Testis (tissue), 5 donors: ENCODE measurements at places on chromosomes 2 and 18. TPM values are rescaled to one million over a fixed set of nuclear protein-coding genes. Genes with fewer than 3 reads are reported as not detected.

DNA sequence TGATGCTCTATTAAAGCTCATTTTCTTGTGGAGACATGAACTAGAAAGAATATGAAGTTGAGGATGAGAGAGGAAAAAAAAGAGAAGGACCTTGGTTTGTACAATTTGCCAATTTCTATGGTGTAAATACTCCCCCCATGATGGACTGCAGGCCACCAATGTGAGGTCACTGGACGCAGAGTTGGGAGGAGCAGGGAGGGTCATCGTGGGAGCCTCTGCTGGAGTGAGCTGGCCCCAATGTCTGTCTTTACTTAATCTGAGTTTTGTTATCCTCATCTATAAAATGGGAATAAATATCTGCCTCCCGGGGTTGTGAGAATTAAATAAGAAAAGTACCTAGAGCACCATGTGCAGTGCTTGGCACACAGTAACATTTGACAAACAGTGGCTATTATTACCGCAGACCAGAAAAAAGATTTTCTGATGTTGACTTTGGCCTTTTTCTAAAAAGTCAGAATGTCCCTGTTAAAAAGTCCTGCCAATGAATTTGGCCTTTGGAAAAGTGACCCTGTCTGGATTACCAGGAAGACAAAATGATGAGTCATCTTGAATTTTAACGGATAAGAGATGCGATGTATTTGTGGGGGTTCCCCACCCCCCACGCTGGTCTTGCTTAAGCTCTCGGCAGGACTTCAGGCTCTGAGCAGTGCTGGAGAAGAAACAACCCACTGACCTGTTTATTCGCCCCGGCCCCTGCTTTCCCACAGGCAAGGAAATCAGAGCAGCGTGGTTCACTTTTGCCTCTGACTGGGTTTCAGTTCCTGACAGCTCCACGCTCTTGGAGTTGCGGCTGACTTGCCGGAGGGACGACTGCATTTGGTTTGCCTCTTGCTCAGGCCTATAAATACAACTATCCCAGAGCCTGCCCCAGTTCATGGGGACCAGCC is 50.3 kb upstream of the FOSL2 start:
- peak; percentile 80 for DNase-seq

DNA sequence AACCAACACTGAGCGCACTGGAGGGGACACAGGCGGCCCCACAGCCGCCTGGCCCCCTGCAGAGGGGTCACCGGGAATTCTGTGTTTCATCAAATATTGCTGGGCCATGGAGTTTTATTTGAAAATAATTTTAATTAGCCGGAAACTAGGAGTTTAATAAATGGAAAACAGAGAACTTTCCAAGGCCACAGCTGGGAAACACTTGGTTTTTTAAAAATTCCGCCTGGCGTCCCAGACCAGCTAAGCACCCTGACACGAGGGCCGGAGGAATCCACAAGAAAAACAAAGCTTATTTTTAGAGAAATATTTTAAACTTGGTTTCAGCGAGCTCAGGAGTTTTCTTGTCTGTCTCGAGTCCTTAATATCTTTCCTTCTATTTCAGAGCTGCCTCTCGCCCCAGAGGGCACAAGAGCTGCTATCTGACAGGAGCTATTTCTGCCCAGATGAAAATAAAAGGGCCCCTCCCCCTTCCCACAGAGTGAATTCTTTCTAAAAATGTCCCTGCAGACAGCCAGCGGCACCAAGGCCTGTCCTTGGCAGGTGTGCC is 8.2 kb downstream of the ZFP36L2 start:
- peak; percentile 63 for DNase-seq

DNA sequence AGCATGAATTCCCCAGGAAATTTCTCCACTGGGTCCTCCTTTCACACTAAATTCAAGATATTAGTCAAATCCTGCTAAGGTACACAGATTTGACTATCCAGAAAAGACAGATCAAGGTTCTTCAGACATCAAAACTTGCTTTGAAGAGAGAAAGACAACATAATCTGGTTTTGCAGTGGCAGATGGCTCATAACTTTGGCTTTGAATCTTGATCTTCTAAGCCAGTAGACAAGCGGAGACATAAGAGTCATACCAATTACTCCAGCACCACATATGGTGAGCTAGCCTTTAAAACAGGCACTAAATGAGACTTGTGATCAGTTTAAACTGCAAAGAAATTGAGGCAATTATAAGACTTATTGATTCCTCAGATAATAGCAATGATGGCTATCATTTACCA is 29.3 kb downstream of the PDE11A start:
- no peak for DNase-seq

- DNase-seq = no peak
These were observed 41.4 kb downstream of the TET3 start for GRCh38 chr2:74025971-74026612.

DNA sequence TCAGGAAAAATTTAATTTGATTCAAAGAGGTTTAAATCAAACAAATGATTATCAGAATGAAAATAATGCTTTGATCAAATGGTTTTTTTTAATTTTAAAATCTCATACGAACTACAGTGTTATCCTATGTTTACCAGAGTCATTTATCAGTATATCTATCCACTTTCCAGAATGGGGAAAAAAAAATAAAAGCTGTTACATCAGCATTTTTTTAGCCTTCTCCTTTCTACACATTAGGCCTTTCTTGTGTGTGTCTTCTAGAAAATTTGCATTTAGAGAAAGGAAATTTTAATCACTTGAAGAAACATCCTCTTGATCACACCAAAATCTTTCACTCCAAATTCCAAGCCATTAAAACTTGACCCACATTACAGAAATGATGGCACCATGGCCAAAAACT is 608.9 kb upstream of the ID2 start:
- DNase-seq = no peak

- no peak for DNase-seq
These were observed 15.0 kb downstream of the CTLA4 start for GRCh38 chr2:203882551-203882950.

- no peak for DNase-seq
These were observed 204.7 kb downstream of the INSIG2 start for GRCh38 chr2:118292991-118293390.

DNA sequence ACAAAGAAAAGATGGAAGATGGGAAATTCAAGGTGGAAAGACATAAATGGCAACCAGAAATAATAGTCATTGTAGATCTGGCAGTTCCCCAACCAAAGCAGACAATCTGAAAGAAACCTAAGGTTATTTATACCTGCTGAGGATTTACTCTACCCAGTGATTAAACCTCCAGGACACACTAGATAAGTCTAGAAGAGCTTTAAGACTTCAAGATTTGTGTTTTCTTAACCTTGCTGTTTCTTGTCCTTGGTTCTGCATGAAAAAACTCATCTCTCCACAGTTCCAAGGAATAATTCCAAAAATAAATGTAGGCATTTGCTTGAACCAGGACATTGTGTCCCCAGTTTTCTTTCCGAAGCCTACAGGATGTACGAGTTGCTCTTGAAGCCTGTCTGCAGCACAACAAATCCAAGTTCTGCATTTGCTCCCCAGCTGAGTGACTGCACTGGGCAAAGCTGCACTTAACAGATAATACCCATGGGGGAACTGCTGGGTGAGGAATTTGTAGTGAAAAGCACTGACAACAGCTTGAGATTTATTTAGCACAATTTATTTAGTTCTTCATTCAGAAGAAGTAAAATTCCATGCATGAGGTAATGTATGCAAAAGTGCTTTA is 19.8 kb downstream of the DTNA start:
- peak; percentile 40 for DNase-seq

DNA sequence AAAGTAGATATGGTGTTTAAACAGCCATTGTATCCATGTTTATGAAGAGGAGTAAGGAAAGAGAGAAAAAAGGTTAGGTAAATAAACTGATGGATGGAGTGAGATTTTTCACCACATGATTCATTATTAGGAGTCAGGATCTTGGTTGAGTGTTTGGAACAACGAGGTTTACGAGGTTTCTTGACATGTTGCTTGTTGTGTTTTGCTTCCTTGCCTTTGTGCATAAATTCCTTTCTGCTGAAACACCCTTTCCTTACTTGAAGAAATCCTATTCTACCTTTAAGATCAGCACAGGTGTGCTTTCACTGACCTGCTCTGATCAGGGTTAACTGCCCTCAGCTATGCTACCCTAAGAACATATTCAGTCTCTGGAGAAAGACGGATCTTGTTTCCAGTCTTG is 66.6 kb downstream of the EFEMP1 start:
- DNase-seq = no peak

DNA sequence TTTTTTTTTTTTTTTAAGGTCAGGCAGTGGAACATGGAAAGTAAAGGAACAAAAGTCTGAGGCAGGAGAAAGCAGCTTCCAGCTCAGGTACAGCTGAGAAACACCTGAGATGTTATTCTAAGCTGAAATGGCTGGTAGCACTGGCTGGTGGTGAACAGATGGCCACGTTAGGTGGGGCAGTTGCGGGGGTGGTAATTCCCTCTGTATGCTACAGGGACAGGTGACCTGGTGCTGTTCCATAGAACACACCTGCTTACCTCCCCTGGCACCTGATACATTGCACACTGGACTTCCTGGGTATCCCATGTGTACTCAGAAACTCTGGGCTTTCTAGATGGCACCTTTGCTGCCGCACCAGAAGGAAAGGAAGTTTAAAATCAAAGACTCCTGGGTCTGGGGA is 333.3 kb downstream of the SLC8A1 start:
- no peak for DNase-seq

- no peak for DNase-seq
These were observed 54.2 kb downstream of the COMMD1 start for GRCh38 chr2:61959381-61960293.

PHLPP1 gene
- 50.5 TPM for total RNA-seq

ADCYAP1 gene
- total RNA-seq = 10.1 TPM

SERPINB13 gene
- not detected for total RNA-seq

KCNE4 gene
- total RNA-seq = 2.3 TPM

NPPC gene
- not detected for total RNA-seq

ARMC9 gene
- 47.5 TPM for total RNA-seq

INHA gene
- total RNA-seq = 371 TPM
